LHCN-M2 (cell line): ENCODE measurements at places on chromosomes 11 and 22.
A peak's percentile ranks its signal among the peaks of the same experiment; 100 is the strongest.

DNA sequence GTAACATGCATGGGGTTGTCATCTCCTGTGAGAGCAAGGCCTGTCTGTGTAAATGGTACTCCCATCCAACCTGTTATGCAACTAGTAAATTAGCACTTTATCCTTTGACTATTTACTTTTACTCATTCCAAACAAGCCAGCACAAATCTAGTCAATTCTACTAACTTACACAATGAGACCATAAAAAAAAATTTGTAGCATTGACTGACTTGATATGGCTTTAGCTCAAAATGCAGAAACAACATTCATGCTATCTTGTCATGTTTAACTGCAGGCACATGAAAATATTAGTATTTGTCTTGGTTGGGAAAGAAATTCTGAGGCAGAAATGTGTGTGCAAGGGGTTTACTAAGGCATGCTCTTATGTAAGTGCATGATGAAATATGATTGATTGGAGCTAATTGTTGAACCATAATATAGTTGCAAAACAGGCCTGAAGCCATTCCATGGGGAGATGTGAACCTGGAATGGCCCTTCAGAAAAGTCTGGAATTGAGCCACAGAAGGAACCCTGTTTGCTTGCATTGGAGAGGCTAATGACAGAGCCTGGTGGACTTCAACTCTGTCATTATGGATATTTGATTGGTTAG is 2.5 kb downstream of the SLC22A25 start:
- DNase-seq: no peak

- DNase-seq: peak; percentile 45
Measured at GRCh38 chr11:66883016-66883965, 26.4 kb downstream of the LRFN4 start.

DNA sequence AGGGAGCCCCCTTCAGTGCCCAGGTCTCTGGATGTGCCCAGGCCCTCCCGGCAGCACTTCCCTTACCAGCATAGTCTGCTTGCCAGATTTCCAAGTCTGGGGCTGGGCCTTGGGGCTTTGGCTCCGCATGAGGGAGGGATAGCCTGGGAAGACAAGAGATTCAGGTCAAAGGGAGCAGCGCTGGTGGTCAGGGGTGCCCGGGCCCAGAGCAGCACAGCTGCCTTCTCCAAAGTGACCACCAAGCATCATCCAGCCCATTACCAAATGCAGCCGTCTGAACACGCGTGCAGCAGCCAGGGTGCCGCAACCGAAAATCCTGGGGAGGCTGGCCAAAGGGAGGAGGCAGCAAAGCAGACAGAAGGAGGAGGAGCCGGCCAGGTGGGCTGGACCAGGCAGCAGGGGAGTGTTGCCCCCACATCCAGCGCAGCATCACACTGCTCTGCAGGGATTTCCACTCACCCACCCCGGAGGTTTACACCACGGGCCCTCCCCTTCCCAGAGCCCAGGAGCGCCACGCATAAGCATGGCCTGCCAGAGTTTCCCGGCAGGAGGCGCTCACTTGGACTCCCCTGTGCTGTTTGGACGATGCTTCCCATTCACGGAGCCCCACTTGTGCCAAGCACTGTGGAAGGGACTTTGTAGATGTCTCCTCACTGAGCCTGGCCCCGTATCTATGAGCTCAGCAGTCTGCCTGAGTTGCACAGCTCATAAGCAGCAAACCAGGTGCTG is 22.5 kb downstream of the TRIM29 start:
- DNase-seq: no peak

GRCh38 chr11:82718307-82718706 is 15.4 kb downstream of the FAM181B start:
- DNase-seq: peak; percentile 45

GRCh38 chr11:111612224-111612623 is 10.0 kb downstream of the SIK2 start:
- no peak for DNase-seq

GRCh38 chr11:76686261-76687079 is 15.9 kb upstream of the LRRC32 start:
- no peak for DNase-seq

DNA sequence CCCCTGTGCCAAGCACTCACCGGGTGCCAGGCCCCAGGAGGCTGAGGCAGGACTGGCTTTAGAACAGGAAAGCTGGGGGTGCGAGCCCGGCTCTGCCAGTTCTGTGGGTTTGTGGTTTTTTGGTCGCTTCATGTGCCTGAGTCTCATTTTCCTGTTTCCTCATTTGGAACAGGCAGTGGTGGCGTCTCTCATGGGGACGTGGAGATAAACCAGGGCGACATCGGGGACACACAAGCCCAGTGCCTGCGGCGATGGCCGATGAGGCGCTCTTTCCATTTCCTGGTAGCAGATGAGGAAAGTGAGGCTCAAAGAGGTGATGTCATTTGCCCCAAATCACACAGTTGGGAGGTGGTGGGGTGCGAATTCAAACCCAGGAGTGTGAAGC is 20.8 kb upstream of the CHKA start:
- DNase-seq: no peak

GRCh38 chr11:119523539-119524157 is 100.7 kb upstream of the THY1 start:
- no peak for DNase-seq

DNA sequence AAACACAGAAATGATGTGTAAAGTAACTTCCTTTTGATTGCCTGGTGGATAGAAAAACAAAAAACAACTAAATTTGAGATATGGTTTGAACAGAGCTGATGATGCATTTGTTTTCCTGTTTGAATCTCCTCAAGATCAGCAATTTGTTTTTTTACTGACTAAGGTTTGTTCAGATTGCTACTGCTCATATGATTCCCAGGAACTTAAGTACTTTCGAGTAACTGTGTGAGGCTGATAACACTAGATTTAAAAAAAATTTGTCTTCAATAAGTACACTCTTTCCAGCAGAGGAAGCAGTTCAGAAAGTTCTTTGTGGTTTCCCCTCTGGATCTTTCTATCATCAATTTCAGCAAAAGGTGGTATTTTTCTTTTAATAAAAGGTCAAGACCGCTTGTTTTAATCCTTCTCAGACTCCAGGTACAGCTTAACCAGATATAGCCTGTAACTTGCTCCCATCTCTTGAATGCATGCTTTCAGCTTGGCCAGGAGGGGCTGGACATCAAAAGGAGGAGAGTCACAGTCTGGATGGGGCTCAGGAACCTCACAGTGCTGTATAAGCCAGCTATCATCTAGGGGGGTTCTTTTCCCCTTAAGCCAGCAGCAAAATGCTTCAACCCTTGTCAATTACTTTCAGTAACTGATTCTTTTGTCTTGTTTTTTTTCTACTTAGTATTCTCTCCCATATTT is 12.3 kb upstream of the MS4A6E start:
- DNase-seq: no peak

- DNase-seq: no peak
Measured at GRCh38 chr11:8811571-8811970, 99.4 kb upstream of the AKIP1 start.

GRCh38 chr11:119134389-119134978 is 13.1 kb downstream of the HINFP start:
- no peak for DNase-seq

DNA sequence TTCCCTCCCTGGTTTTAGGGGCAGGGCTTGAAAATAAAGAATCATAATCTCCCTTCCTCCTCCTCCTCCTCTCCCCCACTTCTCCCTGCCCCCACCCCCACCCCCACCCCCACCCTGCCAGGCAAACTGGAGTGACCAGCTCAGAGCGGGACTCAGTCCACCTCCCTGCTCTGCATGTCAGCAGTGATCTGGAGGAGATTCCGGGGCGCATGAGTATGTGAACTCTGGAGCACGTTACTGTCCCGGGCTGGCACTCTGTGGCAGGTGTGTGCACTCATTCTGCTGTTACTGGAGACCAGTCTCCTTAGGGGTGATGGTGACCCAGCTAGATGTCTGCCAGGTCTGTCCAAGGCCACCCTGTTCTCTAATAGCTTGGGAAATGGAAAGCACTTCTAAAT is 33.9 kb downstream of the MARK2 start:
- no peak for DNase-seq

GRCh38 chr11:66835768-66836405 is 7.4 kb upstream of the RCE1 start:
- peak; percentile 74 for DNase-seq

GRCh38 chr22:49772692-49773091 is 55.0 kb downstream of the BRD1 start:
- no peak for DNase-seq
